RWPE1 (cell line): ENCODE measurements at places on chromosomes 1 and 21.

DNA sequence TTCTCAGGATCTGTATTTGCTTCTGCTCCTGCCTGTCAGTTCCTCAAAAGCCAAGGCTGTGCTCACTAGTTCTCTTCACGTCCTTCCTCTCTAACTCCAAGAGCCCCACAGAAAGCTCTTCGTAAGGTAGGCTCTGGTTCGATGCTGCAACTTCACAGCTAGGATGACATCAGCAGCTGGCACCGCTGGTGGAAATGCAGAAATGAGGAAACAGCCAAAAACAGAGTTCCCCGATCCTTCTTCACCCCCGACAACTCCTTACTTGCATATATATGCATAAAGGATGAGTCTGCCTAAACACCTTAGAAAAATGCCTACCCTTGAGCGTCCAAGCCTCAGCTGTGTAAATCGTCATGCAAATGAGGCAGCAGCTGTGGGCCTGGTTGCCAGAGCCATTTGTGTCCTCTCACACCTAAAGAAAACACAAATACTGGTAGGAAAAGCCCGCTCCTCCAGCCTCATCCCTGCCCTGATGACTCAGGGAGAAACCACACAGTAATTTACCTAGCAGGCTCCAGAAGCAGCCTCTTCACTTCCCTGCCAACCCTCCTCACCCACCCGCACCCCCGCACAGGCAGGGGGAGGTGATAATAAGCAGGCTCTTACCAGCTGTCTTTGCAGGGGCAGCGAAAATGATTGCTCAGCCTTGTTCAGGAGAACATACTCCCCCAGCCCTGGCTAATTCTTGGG is 28.2 kb downstream of the BATF3 start:
- peak; percentile 65 for DNase-seq

- no peak for DNase-seq
These were observed 292.1 kb upstream of the FMN2 start for GRCh38 chr1:239799617-239800016.

GRCh38 chr21:35323947-35324346 is 274.8 kb upstream of the RUNX1 start:
- DNase-seq, result no peak

- no peak for DNase-seq
These were observed 175.1 kb upstream of the ETV3 start for GRCh38 chr1:157313240-157313807.

DNA sequence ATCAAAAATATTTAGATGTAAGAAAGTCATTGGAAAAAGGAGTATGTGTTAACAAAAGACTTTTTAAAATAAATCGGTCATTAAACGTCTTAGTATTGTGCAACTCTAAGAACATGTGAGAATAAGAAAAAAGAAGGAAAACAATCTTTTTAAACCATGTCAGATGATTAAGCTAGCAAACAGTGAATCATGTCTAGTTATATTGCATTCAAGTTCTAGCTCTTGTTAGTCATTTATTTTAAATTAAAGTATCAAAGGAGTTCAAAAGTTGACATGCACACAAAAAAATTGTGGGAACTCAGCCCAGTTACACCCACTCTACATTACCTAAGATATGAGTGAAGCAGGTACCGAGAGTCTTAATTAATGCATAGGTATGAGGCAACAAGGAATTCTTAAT is 9.8 kb downstream of the FRRS1 start:
- DNase-seq, result peak; percentile 55

DNA sequence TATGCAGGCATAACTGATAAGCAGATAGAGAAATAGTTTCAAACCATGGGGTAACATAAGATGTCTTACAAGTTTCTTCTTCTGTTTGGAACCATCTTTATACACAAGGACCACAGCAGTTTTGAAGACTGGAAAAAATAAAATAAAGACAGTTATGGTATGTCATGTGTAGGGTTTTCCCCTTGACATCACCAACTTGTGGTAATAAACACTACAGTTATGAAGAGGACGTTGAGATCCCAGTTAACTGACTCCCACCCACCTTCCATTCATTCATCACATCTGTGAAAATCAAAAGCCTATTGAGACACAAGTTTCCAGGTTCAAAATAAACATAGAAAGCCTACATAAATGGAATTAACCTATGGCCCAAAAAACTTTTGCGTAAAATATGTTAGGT is 92.5 kb upstream of the KRTAP19-8 start:
- DNase-seq, result no peak

GRCh38 chr1:7432900-7433380 is 338.2 kb upstream of the VAMP3 start:
- DNase-seq, result no peak

DNA sequence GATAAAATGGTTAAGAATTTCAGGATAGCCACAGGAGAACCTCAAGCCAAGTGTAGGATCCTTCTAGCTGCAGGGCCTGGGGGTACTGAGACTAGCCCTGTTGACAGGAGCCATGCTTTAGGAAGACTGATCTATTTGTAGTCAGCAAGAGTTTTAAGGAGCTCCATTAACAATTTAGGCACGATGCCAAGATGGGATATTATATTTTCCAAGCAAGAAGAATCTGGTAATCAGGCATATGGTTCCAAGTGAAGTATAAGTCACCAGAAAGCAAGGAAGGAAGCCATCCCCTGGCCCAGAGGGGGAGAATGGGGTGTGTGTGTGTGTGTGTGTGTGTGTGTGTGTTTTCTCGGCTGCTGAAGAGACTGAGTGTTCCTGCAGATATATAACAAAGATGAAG is 7.0 kb downstream of the IFNAR2 start:
- DNase-seq, result no peak

DNA sequence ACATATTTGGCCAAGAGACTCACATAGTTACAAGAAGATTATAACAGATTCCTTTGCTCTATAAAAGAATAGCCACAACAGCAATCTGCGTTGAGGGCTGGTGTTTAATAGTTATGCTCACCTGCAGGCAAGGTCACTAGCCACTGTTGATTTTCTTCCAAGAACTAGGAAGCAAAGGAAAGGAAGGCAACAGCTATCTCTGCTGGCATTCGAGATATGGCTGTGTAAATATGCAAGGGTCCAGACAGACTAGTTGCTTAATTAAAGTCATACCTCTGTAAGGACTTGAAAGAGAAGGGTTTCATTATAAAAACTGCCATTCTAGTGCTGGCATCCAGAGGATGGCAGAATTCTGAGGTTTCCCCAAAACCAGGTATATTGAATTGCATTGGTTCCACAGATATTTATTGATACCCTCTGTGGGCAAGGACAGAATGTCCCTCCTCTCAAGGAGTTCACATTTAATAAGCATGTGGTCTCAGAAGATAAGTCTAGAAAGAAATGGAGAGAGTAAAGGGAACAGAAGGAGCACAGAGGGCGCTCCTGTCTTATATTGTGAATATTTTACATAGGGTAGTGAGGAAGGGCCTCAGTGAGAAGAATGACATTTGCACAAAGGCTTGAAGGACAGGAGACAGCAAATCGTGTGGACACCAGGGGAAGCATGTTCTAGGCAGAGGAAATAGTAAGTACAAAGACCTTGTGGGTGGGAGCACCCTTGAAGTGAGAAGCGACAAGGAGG is 23.6 kb upstream of the PLEKHA6 start:
- no peak for DNase-seq

GRCh38 chr1:159923203-159924024 is 1.9 kb downstream of the TAGLN2 start:
- DNase-seq, result peak; percentile 89

- DNase-seq, result no peak
These were observed 622.5 kb downstream of the PTPRC start for GRCh38 chr1:199261328-199261727.

DNA sequence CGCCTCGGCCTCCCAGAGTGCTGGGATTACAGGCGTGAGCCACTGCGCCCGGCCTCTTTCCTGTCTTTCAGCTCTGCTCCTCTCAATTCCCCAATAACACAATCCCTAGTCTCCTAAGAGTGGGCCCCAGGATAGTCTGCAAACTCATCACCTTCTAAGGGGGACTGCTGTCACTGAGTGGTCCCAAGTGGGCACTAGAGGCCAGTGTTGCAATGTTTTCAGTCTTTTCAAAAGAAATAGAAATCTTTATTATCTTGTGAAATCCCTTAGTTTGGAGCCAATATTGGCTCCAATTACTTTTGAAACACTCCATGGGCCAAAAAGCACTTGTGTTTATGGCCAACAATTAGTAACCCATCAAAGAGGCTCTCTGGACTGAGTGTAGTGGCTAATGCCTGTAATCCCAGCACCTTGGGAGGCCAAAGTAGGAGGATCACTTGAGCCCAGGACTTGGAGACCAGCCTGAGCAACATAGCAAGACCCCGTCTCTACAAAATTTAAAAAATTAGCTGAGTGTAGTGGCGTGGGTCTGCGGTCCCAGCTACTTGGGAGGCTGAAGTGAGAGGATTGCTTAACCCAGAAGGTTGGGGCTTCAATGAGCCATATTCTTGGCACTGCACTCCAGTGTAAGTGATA is 28.6 kb upstream of the ZNF697 start:
- no peak for DNase-seq

- DNase-seq, result no peak
These were observed 59.1 kb downstream of the SLC19A1 start for GRCh38 chr21:45482899-45483821.

DNA sequence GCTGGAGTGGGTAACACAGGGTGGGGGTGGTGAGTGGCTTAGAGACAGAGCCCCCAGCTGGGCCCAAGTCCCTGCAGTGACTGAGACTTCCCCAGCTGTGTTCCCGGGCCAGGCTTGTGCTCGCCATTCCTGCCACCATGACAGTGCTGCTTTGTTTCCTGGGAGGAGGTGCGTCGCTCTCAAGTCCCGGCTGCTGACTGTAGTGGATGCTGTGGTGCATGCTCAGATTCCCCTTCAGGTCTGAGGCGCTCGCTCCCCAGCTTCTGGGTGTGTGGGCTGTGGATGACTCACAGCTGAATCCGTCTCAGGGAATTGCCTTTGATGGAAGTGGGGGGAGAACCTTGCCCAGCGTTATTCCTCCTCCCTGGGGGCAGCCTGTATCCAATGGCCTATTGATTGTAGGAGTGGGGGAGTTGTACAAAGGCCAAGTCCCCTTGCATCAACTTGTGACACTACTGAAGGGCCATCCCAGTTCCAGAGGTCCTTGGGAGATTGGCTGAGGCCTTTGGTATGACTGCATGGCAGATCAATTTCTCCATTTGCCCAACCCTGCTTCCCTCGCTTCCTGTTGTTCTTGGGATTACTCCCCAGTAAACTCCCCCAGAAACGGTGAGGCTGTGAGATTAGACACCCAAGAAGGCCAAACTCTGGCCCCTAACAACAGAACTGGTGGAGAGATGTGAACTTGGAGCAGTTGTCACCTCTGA is 17.8 kb upstream of the POU3F1 start:
- DNase-seq, result peak; percentile 73

GRCh38 chr1:64004451-64005025 is 198.9 kb upstream of the UBE2U start:
- no peak for DNase-seq

DNA sequence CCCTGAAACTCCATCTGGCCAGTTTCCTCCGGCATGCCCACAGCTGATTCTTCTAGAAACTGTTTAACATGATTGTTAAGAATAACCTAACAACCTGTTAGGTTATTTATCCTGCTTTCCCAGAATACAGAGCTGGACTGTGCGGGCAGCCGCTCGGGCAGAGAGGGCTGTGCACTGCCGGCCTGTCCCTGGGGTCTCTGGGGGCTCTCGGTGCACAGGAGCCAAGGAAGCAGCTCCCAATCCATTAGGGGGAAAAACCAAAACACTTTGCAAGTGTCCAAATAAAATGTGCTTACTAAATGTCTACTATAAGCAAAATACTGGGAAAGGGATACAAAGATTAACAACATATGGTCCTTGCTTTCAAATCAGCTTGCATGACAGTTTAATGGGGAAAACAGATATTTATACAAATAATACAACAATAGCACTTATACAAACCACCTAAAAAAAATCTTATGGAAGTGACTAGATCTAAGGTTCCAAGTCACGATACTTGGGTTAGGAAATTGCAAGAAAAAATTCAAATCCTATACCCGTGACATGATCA is 50.7 kb downstream of the HLCS start:
- DNase-seq, result no peak

DNA sequence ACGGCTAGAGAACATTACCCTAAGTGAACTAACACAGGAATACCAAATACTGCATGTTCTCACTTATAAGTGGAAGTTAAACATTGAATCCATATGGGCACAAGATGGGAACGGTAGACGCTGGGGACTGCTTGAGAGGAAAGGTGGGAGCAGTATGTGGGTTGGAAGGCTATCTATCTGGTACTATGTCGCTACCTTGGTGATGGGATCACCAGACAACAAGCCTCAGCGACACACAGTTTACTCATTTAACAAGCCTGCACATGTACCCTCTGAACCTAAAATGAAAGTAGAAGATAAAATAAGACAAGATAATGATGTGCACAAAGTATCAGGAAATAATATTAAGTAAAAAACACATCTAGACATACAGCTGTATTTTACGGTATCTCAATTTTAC is 819 bp downstream of the PYHIN1 start:
- DNase-seq, result no peak

GRCh38 chr1:119453021-119453420 is 38.1 kb downstream of the HSD3B2 start:
- DNase-seq, result peak; percentile 72
